ENCODE measurements at places on chromosomes 11 and 22.

GRCh38 chr11:124610295-124610694 is 933 bp upstream of the PANX3 start:
- DNase-seq: no peak

DNA sequence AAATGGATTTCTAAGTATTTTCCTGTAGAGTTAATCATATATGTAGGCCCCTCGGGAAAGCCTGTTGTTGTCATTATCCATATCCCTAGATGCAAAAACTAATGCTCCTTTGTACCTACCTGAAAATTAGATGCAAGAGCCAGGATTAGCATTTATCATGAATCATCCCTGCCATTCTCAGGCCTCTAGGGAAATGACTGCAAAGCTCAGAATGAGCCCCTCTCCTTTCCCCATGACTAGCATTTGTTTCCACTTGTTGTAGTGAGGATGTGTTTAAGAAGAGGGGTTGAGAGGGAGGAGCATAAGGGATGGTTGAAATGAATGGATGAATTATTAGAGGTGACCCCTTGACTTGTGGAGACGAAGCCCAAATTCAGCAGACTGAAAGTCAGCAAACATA is 537.9 kb downstream of the NTM start:
- DNase-seq: no peak

GRCh38 chr22:49917974-49918910 is at the start of the genes ALG12 and CRELD2:
Gene ALG12, minus strand, starts transcription at chr22:49918438. Its CDS starts 4,673 bp downstream, at chr22:49913765.
Gene CRELD2, plus strand, starts transcription at chr22:49918634. Its CDS starts 136 bp downstream, at chr22:49918770.
- DNase-seq: peak; percentile 98

- DNase-seq: no peak
These were observed 29.3 kb downstream of the KIRREL3 start for GRCh38 chr11:126971305-126971704.

DNA sequence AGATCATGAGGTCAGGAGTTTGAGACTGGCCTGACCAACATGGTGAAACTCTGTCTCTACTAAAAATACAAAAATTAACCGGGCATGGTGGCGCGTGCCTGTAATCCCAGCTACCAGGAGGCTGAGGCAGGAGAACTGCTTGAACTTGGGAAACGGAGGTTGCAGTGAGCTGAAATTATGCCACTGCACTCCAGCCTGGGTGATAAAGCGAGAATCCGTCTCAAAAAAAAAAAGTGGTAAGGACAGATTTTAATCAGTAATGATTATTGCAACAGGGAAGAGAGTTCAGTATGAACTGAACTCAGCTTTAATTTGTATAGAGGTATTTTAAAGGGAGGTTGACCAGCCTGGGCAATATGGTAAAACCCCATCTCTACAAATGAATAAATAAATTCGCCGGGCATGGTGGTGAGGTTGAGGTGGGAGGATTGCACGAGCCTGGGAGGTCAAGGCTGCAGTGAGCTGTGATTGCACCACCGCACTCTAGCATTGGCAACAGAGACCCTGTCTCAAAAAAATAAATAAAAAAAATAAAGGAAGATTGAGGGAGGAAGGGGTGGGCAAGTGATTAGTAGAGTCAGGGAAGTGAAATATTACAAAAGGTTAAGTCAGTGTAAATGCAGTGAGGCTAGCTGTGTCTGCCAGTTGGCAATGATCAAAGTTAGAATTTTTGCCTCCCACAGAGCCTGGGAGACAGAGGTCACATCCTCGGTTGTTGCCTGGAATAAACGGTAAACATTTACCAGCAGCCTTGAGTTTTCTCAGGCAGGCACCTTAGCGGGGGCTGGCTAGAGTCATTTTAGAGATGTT is 2.6 kb upstream of the MCM5 start:
- no peak for DNase-seq

GRCh38 chr11:101127197-101127698 is 2.4 kb downstream of the PGR start:
- DNase-seq: no peak

- no peak for DNase-seq
These were observed 14.3 kb upstream of the EED start for GRCh38 chr11:86230179-86230804.

Measured in stimulated activated CD4-positive, alpha-beta T cell treated with anti-CD3 and anti-CD28 coated beads, Interleukin-4, amount 100 ng/mL, for 24 hours (primary cell).